Central memory CD4-positive, alpha-beta T cell (primary cell): ENCODE measurements at places on chromosomes 12 and 14.
A peak's percentile ranks its signal among the peaks of the same experiment; 100 is the strongest.

DNA sequence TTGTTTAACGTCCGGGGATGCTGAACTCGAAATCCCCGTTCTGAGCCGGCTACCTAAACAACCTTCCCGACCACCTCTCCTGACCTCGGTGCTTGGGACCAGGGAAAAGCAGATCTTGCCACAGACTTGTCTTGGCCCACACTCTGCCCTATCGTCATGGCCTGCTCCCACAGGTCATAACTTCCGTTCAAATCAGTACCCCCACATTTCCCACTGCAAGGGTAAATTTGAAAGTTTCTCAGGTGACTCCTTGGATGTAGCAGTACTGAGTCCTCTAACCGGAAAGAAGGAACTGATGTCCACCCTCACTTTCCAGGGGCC lies 612 bp upstream of the RBM23 start:
- DNase-seq, result no peak

DNA sequence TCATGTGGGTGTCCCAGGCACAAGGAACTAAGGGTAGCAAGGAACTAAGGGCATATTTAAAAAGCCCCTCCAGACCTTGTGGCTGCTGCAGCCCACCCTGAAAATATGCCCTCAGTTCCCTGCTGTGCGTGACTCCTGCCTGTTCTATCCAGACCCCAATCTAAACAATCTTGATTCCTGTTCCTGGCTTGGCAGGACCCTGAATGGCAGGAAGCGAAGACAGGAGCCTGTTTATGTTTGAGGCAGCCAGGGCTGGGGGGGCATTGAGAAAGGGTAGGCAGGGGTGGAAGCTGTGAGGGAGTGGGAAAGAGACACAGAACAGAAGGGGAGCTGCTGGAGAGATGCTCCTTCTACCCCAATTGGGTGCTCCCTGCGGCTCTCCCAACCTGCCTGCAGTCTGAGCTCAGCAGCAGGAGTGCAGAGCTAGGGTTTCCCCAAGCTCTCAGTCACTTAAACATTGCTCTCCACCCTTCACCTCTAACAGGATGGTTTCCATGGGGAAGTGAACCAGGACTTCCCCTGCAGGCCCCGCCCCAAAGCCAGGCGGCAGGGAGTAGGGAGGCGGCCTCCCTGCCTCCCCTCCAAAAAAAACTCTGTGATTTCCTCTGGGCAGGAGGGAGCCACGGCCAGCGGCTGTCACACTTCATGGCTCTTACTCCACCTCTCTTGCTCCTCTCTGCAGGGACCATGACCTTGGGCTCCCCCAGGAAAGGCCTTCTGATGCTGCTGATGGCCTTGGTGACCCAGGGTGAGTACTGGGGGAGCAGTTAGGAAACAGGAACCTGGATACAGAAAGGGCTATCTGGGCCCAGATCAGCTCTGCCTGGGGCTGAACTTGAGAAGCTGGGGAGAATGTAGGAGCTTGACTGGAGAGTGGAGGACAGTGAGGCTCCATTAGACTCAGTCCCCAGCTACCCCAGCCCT lies 4.7 kb downstream of the ACVRL1 start:
- DNase-seq, result no peak

GRCh38 chr14:70358631-70359030 lies 852 bp downstream of the COX16 start:
- DNase-seq, result no peak

GRCh38 chr12:120943482-120943881 lies 34.9 kb upstream of the HNF1A start:
- no peak for DNase-seq

- no peak for DNase-seq
Measured at GRCh38 chr12:40343124-40343523, 118.3 kb downstream of the LRRK2 start.

GRCh38 chr12:4169959-4170358 lies 103.6 kb upstream of the CCND2 start:
- DNase-seq, result no peak

DNA sequence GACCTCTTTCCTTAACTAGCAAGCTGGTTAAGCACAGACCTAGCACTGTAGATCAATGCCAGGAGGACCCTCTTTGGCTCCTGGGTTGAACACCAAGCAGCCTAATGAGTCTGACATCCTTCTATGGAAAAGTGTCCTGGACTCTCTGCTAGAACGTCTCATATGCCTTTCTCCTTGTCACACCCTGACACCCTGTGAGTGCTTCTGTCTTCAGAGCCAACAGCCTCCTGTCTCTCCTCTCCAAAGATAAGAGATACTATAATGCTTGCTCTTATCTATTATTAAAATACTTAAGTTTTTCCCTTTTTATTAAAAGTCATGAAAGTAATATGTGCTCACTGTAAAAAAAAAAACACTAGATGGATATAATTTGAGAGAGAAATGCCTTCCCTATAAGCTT lies 222.7 kb downstream of the FOXN3 start:
- DNase-seq, result no peak

GRCh38 chr12:127619869-127620734 lies 646.9 kb upstream of the TMEM132C start:
- no peak for DNase-seq

DNA sequence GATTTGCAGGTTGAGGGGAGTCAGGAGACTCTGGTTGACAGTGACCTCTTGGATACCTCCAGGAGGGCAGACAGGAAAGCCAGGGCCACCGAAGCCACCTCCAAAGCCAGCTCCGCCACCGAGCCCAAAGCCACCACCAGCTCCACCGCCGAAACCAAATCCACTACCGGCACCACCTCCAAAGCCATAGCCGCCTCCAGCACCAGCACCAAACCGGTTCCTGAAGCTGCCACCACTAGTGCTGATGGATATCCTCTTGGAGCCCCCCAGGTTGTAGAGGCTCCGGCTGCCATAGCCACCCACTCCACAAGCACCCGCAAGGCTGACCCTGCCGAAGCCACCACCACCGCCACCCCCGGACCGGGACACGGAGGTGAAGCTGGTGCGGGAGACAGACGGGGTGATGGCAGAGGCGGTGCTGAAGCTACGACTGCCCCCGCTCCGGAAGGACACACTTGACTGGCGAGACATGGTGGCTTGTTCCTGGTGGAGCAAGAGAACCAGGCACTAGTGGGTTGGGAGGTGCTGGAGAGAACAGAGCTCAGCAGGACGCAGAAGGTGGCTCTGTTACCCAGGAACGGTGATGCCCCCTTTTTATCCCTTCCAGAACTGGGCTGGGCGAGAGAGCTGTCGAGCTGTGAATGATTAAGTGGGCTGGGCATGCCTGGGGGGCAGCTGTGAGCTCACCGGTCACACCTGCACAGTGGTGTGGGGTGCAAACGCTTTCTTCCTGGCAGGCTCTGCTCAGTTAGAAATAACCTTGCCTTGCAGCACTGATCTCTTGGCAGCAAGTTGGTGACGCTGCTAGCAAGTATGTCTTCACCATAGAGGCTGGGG lies at the start of gene KRT5:
TSS of gene KRT5 (minus strand) at position 569 of the 837 bp plus-strand sequence. CDS start at position 471, 98 bp downstream.
- no peak for DNase-seq

DNA sequence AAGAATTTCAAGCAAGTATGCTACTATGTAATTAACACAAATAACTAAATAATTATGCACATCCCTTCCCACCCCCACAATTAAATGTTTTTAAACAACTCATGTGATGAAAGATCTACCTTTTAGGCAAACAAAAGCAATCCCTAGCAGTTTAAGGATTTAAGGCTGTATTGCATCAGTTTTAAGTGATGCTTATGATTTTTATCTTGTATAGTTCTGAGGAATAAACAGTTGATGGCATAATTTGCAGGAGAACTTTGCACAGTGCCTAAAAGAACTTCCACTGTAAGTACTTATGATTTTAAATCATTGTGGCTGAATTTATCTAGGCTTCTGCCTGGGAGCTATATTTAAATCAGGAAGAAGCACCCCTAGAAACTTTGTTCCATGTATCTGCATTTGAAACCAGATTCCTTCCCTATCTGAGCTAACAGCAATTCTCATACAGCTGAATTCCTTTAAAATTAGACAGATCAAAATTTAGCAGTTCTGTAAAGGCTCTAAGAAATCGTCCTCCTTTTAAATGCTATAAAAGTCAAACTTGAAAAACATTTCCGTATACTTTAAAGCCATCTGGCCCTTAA lies 388.6 kb downstream of the BCAT1 start:
- no peak for DNase-seq

DNA sequence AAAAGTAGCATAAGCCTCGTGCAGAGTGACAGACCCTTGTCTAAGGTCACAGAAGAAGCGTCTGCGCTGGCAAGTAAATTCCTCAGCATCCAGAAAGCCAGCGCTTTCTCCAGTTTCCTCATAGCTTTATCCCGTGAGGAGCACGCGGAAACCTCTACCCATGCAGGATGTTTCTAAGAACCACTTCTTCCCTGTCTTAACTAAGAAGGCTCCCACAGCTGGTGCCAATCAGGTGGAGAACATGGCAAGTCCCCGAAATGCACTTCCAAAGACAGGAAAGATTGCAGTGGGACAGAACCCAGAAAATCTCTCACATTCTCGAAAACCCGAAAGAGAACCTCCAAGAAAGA lies 968 bp upstream of the ARID4A start:
- DNase-seq, result no peak

GRCh38 chr14:59301354-59301753 lies 112.9 kb downstream of the DAAM1 start:
- DNase-seq, result no peak

GRCh38 chr12:112331886-112332285 lies 50.3 kb downstream of the HECTD4 start:
- no peak for DNase-seq

GRCh38 chr12:104328790-104329189 lies 25.3 kb downstream of the EID3 start:
- no peak for DNase-seq

- no peak for DNase-seq
Measured at GRCh38 chr14:36820901-36821300, 159.2 kb downstream of the PAX9 start.

GRCh38 chr12:106687672-106688071 lies 86.8 kb upstream of the RIC8B start:
- no peak for DNase-seq

- DNase-seq, result no peak
Measured at GRCh38 chr12:115251727-115252126, 567.8 kb upstream of the TBX3 start.

- no peak for DNase-seq
Measured at GRCh38 chr12:19375888-19376287, 63.4 kb upstream of the AEBP2 start.

- DNase-seq, result no peak
Measured at GRCh38 chr12:124554429-124555029, 12.9 kb downstream of the NCOR2 start.

DNA sequence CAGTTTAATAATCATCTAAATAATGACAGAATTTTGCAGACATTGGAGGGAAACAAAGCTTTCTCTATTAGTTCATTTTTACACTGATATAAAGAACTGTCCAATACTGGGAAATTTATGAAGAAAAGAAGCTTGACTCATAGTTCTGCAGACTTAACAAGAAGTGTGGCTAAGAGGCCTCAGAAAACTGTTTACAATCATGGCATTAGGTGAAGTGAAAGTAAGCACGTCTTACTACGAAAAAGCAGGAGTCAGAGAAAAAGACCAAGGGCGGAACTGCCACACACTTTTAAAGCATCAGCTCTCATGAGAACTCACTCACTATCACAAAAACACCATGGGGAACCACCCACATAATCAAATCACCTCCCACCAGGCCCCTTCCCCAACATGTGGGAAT lies 804.4 kb downstream of the FLRT2 start:
- no peak for DNase-seq

- peak; percentile 63 for DNase-seq
Measured at GRCh38 chr12:95117178-95117599, 43.8 kb upstream of the NR2C1 start.

- no peak for DNase-seq
Measured at GRCh38 chr14:52589646-52590045, 37.0 kb downstream of the GPR137C start.

DNA sequence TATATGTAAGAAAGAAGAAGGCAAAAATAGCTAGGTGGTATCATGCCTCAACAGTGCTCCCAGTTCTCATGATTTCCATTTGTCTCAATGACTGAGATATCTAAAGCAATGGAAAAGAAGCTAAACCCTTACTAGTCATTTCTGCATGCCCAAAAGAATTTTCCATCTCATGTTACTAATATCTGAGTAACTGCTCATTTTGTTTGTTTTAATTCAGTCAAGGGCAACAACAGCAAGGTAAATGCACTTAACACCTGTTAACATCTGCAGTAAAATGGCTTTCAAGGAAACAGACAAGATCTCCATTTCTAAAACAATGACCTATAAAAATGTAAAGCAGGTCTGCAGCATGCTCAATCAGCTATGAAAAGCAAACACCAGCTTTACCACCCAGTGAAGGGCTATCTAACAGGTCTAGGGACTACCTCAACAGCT lies 19.4 kb upstream of the SELPLG start:
- DNase-seq, result no peak

DNA sequence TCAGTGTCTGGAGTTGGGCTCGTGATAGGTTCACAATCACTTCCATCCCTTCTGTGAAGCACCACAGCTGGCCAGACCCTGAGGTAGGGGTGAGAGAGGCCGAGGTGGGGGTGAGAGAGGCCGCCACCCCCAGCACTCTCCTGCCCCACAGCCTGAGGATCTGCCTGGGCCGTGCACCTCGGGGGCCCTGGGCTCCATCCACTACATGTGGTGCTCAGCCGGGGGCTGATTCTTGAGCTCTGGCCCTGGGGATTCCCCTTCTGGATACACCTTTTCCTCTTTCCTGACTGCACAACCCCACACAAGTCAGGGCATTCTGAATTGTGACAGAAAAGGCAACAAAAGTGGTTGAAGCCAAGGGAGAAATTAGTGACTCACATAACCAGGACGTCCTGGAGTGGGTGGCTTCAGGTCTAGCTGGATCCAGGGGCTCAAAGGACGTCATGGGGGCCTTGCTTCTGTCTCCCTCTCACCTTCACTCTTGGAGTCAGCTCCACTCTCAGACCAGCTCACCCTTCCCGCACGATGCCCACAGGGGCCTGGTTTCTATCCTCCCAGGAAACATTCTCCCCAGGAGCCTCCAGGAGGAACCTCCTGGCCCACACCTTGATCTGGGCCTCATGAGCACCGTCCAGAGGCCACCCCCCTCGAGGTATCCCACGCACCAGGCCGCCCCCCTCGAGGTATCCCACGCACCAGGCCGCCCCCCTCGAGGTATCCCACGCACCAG lies 12.1 kb upstream of the FBRSL1 start:
- DNase-seq, result no peak

DNA sequence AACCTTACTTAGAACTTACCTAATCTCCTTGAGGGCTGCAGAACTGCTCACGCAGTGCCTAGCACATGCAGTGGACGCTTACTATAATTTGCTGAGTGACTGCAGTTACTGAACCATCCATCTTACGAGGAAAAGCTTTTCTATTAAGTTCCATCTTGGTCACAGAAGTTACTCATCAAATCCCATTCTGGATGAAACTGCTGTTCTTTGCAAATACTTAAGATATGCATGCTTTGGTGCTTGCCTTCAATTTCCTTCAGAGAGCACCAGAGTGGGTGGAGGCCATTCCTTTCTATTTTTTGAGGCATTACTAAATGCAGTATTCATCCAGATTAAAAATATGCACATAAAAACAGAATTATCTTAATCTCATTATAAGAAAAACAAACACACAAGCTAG lies 17.7 kb upstream of the PELI2 start:
- no peak for DNase-seq

- DNase-seq, result no peak
Measured at GRCh38 chr12:132285991-132286681, 43.3 kb downstream of the GALNT9 start.

- DNase-seq, result no peak
Measured at GRCh38 chr12:110927546-110927945, 7.2 kb upstream of the MYL2 start.
